Stimulated activated CD4-positive, alpha-beta T cell treated with anti-CD3 and anti-CD28 coated beads, Interleukin-1b, Interleukin-23, amount 100 ng/mL, for 1 hour (primary cell): ENCODE measurements at places on chromosomes 2 and 18.

GRCh38 chr2:205133544-205133943 lies 548.8 kb upstream of the NRP2 start:
- DNase-seq = no peak

- no peak for DNase-seq
These were observed 346.8 kb downstream of the ANAPC1 start for GRCh38 chr2:111537078-111537655.

DNA sequence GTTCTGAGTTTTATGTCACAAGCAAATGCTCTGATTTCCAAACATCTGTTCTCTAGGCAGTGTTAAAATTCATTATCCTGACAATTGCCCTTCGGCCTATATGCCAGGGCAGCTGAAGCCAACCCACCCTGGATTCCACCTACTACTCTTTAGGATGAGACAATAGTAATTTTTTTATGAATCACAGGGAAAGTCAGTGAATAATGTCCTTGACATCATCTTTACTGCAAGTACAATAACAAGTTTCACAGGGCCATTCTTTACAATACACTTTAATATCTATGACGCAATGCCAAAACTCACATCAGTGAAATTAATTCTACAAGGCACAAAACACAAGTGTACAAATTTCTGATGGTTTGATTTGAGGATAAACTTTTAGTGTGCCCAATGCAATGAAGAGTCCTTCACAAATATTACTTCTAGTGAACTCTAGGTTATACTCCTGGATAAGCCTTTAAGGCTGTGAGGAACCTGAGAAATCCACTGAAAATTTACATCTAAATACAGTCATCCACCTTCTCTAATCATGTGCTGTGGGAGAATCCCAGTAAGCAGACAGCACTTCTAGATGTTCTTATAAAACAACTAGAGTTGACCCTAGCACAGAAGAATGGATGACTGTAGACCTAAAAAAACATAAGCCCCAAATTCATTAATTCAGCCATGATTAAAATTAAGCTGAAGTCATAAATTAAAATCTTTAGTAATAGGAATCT lies 77.3 kb upstream of the CTLA4 start:
- no peak for DNase-seq

- no peak for DNase-seq
These were observed 222.4 kb upstream of the RBBP8 start for GRCh38 chr18:22710673-22711191.

DNA sequence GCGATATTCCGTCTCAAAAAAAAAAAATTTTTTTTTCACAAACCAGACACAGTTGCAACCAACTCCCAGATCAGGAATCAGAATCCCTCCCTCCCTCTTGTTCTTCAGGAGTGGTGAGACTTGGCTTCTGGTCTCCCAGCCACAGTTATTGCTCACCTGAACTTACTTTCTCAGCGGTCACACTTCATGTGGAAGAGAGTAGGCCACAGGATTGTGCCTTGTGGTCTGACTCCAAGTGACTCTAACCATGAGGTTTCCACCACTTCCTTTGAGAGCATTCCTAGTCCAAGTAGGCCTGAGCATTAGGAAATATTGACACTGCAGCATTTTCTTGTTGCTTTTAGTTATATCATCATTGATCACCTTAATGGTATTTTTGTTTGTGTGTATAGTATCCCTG lies 12.1 kb downstream of the FMNL2 start:
- no peak for DNase-seq

DNA sequence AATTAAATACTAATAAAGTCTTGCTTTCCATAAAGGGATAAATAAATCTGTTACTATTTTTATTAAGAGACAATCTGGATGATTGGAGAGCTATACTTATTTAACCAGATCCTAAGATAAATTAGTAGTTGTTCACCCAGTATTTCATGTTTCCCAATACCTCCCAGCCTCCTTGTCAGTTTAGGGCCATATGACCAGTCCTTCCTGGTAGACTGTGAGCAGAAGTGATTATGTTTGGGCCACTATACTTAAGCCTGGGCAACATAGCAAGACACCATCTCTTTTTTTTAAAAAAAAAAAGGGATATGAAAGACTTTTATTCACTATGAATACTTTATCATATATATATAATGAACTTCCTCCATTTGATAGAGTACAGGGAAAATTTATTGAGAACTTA lies 48.8 kb upstream of the PPM1B start:
- DNase-seq = no peak

- DNase-seq = no peak
These were observed 35.0 kb downstream of the SUMO1 start for GRCh38 chr2:202203348-202203747.

- no peak for DNase-seq
These were observed 318.9 kb upstream of the RND3 start for GRCh38 chr2:150806336-150806735.

GRCh38 chr2:168589236-168590211 lies 133.5 kb downstream of the CERS6 start:
- DNase-seq = no peak

- DNase-seq = no peak
These were observed 342.7 kb downstream of the TDRD15 start for GRCh38 chr2:21466341-21466927.

DNA sequence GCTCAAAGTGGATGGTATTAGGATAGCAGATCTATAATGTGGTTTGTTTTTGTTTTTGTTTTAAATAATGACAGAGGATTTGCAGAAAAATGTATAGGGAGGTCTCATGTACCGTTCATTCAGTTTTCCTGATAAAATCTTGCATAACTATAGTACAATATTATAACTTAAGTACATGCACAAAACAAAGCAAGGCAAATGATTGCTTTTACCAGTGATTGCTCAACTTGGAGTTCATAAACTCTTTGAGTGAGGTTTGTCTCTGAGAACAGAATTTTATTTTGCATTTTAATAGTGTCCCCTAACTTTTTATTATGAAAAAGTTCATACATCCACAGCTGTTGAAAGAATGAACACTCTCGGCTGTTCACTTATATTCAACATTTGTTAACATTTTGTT lies 96.6 kb downstream of the MAP4K4 start:
- DNase-seq = no peak

GRCh38 chr2:238924796-238925195 lies 76.9 kb downstream of the TWIST2 start:
- no peak for DNase-seq

DNA sequence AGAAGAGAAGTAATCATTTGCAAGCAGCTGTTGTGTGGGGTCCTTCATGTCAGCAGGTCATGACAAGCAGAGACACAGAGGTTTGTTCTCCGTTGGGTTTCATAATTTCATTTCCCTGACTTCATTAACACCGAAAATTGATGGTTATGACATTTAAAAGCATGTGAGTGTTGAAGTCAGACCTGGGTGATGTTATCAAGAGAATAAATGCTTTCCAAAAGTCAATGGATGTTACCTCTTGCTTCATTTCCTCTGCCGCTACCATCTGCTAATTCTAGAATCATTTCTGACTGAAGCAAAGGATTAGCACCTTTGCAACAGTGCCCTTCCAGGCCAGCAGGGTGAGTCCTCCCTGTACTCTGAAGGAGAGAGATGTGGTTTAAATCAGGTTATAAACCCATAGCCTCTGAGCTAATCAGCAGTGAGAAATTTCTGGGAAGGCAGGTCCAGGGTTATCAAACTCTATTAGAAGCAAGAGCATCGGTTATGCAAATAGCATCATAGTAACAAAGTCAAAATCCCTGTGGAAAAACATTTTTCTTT lies 446.2 kb downstream of the PIK3C3 start:
- no peak for DNase-seq

- no peak for DNase-seq
These were observed 96.5 kb downstream of the TTC32 start for GRCh38 chr2:19805266-19805665.

DNA sequence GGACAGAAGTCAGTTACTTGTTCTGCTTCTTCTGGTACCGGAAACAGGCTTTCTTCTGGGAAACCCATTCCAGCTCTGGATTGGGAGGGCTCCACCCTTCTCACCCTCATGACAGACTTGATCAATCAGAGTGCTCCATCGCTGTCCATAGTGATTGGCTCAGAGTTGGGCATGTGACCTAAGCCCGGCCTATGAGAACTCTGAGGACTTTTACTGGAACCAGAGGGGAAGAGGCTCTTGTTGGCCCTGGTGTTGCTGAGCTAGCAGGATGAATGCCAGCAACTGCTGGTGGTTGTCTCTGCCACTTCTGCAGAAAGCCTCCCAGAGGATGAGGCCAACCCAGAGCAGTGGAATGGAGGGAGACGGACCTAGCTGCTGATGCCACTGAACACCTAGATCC lies 33.3 kb downstream of the TMEM37 start:
- no peak for DNase-seq

GRCh38 chr18:35713545-35713944 lies 132.0 kb downstream of the GALNT1 start:
- DNase-seq = no peak

DNA sequence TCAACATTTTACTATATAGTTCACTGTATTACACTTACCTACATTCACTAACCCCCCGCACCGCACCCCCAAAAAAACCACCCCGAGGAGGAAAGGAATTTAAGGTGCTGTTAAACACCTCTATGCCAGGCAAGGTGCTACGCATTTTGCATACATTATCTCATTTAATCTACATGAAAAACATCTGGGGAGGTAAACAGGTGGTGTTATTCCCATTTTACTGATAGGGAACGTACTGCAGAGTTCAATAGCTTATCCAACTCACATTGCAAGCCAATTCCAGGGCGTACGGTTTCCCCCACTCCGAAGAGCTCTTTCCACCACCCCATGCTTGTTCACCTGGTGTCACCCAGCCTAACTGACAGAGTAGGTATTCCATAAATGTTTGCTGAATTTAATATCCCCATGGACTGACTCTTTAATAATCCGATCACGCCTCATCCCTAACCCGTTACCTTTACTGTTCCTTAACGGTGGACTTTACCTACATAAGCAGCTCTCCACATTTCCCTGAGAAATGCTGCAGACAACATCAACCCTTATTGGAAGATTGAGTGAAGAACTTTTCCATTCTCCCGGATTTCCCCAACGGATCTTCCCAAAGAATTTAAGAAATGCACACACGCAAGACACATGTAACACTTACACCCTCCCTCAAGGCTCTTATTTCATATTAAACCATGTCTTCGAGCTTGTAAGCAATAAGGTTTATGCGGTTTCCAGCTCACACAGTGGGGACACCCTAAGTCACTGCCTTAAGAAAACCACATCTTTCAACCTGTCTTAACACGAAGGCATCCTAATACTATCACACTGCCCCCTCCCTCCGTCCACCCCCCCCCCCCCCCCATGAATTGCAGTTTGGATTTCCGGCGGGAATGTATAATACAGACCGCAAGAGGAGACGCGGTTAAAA lies 1.2 kb downstream of the RAPH1 start:
- DNase-seq = no peak

DNA sequence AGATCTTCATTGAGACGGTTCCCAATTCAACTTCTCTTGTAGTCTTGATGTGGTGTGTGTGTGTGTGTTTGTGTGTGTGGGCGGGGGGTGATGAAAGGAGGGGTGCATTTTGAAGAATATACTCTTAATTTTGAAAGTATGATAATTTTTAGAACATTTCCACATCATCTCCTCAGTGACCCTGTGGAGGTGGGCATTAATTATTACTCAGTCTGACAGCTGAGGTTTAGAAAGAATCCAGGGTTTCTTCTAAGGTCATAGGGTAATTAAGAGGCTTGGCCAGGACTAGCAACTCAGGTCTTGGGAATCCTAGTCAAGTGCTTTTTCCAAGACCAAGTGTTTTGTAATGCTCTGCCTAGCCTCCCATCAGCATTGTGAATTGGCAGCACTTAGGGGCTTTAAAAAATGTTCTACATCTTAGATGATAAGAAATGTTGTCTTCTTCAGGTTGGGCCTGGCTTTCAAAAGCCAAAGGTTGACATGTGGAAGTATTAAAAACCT lies 100.5 kb downstream of the SPTBN1 start:
- no peak for DNase-seq

- DNase-seq = no peak
These were observed 113.7 kb upstream of the MAP4K3 start for GRCh38 chr2:39550701-39551285.

DNA sequence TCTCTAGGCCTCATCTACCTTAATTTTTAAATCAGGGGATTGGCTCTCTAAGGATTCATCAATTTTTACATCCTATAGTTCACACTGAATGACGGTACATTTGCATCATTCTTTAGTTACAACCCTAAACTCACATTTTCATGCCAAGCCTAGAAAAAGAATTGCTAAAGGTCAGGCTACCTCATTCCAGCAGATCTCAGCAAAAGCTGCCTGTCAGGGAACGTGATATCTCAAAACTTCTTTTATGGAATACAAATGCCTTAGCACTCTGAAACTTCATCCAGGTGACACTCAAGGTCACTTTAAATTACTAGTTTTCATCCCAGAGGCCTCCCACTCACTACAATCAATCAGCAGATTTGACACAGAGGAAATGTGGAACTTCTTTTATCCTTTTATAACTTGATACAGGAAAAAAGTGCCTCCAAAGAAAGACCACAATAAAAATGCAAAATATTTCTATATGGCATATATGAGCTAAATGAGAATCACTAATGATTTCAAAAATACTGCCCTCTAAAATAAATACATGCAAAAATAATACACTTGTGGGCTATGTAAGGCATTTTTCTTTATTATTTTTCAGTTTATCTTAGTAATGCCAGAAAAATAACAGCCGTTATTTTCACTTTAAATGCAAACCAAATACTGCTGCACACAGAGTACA lies 91.5 kb downstream of the ARHGEF33 start:
- DNase-seq = no peak

- no peak for DNase-seq
These were observed 130.6 kb downstream of the TSN start for GRCh38 chr2:121886059-121886458.

DNA sequence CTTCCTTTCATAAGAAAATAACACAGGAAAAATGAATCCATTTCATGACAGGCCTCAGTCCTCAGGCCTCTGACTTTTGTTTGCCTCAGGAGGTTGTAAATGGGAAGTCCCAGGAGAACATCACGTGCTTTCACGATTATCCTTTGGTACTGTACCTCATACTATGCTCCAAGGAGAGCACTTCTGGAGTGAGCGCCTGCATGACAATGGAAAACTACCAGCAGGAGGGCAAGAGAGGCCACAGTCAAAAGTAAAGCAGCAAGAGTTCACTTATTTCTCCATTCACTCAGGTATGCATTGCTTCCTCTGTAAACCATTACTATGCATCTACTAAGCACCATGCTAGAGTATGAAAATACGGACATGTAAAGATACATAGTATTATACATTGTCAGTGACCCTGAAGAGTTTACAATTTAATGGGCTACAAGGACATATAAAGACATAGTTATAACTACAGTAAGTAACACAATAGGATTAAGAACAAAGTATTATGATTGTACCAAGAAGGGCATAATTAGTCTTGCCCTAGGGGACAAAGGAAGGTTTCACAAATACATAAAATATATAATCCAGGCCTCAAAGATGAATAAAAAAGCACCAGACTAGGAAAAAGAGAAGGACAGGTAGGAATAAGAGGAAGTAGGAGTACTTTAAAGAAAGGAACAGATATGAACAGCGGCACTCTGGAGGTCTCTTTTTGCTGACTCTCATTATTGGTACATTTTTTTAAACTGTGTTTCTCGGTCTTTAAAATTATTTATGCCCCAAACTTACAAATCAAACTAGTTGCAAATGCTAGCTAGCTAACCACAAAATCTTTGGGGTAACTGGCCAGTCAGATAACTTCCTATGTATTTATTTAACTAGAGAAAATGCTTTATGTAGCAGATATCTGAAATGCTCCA lies 806.7 kb downstream of the NRXN1 start:
- DNase-seq = no peak

GRCh38 chr2:152222975-152223637 lies 47.5 kb upstream of the STAM2 start:
- DNase-seq = no peak
